ENCODE measurements at places on chromosomes 1 and 21.
A peak's percentile ranks its signal among the peaks of the same experiment; 100 is the strongest.

DNA sequence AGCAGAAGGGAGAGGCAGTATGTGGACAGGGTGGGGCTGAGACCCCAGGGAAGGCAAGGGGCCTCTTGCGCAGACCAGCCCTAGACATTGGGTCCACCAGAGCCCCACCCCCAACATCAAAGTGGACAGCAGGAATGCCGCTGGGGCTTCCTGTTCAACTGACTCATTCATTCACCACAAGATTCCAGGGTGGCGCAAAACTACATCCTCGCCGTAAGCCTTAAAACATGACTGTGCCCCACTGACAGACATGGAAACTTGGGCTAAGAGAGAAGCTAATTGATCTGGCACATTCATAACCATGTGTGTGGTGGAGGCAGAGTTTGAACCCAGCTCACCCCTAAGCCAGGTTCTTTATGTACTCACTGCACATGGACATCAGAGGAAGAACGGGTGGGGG lies 14.0 kb downstream of the COL16A1 start:
- no peak for DNase-seq

GRCh38 chr1:213327017-213327667 lies 276.1 kb downstream of the RPS6KC1 start:
- peak; percentile 58 for DNase-seq

GRCh38 chr1:241816008-241816407 lies 32.0 kb upstream of the EXO1 start:
- DNase-seq: no peak

DNA sequence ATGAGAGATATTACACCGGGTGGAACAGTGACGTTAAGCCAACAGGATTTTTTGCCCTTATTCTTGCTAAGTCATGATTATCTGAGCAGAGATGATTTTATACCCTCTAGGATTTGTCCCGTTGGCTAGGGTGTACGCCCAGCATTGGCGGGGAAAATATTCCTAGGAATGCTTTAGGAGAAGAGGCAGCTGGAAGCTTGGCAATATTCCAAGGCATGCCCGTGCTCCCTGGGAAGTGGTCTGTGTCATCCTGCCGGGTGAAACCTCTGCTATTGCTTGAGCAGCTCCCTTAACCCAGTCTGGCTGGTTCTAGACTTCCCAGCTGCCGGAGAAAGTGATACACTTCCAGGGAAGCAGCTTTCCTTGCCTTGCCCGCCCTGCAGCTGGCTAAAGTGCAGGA lies 16.2 kb downstream of the CHRNB2 start:
- no peak for DNase-seq

All from Kasumi-1 (cell line).